ENCODE measurements at places on chromosomes 5 and 9.

DNA sequence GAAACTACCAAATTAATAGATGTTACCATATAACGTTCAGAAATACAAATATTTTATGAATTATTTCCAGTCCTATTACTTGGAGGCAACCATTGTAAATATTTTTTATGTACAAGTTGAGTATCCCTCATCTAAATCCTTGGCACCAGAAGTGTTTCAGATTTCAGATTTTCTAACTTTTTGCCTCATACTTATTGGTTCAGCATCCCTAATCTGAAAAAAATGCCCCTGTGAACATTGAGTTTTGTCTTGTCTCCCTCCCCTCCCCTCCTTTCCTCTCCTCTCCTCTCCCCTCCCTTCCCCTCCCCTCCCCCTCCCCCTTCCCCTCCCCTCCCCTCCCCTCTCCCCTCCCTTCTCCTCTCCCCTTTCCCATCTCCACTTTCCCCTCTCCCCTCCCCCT, 40.6 kb downstream of the UBAP1 start:
- no peak for DNase-seq

GRCh38 chr9:6270896-6271295, 55.3 kb downstream of the IL33 start:
- DNase-seq: no peak

- no peak for DNase-seq
Measured at GRCh38 chr9:127613583-127613954, 1.5 kb downstream of the STXBP1 start.

DNA sequence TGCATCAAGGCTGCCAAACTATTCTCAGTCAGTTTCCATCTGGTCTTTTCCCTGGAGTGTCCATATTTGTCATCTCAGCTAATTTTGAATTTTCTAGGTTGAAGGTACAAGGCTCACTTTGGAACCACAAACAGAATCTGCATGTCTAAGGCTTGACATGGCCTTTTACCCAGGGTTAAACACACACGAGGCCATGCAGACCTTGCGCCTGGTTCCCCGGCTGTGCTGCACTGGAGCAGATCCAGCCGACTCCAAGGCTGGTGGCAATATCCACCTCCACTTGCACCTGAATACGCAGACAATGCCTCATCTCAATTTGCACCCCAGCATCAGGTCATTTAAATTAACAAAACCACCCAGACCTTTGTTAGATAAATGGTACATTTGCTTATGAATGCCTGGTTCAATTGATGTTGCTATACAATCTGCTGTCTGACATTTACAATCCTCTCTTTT, 276.2 kb downstream of the HSPA4 start:
- DNase-seq: no peak

DNA sequence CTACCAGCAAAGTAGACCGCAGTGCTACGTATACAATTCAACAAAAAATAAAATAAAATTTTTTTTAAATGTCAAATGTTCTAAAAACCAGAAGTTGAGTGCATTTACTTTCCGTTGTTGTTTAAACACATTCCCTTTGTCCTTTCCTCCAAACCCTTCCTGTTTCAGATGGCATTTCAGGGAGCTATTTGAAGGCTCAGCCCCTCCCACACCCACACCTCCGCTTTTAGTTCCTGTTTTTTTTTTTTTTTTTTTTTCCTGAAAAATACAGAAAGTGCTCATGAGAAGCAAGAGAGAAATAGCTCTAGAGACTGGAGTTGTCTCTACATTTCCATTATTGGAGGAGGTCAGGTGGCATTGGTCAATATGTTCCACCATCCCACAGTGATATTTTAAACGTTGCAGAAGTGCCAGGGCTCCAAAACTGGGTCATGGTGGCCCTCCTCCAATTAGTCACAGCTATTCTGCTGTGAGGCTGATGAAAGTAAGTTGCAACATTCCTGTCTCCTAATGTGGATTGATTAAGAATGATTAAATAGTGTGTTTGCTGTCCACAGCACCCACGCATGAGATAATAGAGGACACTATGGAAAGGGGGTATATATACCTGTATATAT, 106.9 kb downstream of the GABRG2 start:
- no peak for DNase-seq
